ENCODE measurements at places on chromosomes 6 and 20.

GRCh38 chr6:67676892-67677291 is 958.2 kb upstream of the ADGRB3 start:
- no peak for DNase-seq

- DNase-seq, result no peak
Observed at GRCh38 chr6:1942834-1943233, 302.6 kb downstream of the GMDS start.

- no peak for DNase-seq
Observed at GRCh38 chr6:89059227-89059626, 21.3 kb upstream of the PNRC1 start.

GRCh38 chr20:20214757-20215275 is 153.1 kb upstream of the INSM1 start:
- no peak for DNase-seq

GRCh38 chr6:144762469-144762868 is 477.3 kb downstream of the UTRN start:
- DNase-seq, result no peak

- DNase-seq, result no peak
Observed at GRCh38 chr20:58660855-58661597, 9.9 kb downstream of the STX16 start.

DNA sequence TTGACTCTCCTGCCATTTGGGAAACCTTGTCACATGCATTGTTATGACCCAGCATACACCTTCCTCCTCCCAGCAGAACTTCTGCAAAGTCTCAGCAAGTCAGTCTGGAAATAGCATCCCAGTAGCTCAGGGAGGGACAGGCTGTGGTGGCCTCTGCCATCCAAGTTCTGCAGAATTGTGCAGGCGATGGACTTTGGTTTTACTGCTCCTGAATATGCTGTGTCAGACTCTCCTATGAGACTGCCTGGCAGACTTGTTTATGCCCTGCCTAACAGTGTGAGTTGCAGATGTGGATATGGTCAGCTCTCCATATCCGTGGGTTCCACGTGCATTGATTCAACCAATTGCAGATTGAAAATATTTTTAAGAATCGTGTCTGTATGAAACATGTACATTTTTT is 52.8 kb downstream of the SNRNP48 start:
- DNase-seq, result no peak

DNA sequence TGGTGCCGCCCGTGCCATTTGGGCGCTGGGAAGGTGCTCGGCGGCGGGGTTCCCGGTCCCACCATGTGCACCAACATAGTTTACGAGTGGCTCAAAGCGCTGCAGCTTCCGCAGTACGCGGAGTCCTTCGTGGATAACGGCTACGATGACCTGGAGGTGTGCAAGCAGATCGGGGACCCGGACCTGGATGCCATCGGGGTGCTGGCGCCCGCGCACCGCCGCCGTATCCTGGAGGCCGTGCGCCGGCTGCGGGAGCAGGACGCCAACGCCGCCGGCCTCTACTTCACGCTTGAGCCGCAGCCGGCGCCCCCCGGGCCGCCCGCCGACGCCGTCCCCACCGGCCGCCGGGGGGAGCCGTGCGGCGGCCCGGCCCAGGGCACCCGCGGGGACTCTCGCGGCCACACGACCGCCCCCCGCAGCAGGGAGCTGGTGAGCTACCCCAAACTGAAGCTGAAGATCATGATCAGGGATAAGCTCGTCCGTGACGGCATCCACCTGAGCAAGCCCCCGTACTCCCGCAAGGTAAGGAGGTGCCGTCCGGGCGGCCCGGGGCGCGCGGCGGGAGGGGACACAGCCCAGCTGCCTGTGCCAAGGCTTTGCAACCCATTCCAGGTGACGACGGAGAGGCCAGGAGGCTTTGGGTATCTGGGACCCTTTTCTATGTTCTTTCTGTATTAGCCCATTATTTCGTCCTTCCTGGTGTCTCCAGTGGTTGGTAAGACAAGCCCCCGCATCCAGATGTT is 547 bp downstream of the SAMD5 start:
- no peak for DNase-seq

- DNase-seq, result no peak
Observed at GRCh38 chr20:5596401-5597193, 153.6 kb upstream of the SHLD1 start.

DNA sequence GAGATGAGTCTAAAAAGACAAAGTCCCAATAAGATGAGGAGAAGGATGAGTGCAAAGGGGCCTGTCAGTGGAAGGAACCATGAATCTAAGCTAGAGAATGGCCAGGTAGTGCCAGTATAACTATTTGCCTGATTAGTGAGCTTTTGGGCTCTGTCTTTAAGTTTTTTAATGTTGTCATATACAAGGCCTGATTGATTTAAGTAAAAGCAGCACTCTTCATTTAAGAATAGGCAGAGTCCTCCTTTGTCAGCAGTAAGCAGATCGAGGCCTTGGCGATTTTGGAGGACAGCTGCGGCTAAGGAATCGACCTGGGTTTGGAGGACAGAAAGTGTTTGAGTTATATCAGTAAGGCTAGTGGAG is 753.4 kb upstream of the ADGRB3 start:
- no peak for DNase-seq

- DNase-seq, result no peak
Observed at GRCh38 chr6:89575562-89575960, 63.0 kb downstream of the LYRM2 start.

DNA sequence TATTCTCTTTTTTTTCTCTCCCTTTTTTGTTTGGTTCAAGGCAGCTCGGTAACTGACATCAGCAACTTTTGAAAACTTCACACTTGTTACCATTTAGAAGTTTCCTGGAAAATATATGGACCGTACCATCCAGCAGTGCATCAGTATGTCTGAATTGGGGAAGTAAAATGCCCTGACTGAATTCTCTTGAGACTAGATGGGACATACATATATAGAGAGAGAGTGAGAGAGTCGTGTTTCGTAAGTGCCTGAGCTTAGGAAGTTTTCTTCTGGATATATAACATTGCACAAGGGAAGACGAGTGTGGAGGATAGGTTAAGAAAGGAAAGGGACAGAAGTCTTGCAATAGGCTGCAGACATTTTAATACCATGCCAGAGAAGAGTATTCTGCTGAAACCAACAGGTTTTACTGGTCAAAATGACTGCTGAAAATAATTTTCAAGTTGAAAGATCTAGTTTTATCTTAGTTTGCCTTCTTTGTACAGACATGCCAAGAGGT is 10.6 kb downstream of the HEY2 start:
- no peak for DNase-seq

GRCh38 chr6:147891671-147892070 is 383.2 kb downstream of the SAMD5 start:
- DNase-seq, result no peak

DNA sequence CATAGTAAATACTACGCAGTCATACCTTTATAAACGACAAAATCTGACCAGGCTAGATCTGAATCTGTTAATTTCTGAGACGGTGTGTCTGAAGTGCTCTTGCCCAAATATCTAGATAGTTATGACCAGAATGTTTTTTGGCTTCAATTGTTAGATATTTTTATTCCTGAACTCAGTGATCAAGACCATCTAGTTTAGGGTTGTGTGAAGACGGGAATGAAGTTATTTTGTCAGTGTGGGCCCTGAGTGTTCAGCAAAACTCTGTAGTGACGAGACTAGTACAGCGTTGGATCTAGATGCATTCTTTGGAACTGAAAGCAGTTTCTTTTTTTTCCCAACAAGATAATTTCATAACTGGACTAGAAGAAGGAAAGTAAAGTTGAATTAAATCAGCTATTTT is 3.1 kb downstream of the STXBP5 start:
- DNase-seq, result no peak

GRCh38 chr20:50727792-50728485 is 3.4 kb upstream of the PARD6B start:
- no peak for DNase-seq

DNA sequence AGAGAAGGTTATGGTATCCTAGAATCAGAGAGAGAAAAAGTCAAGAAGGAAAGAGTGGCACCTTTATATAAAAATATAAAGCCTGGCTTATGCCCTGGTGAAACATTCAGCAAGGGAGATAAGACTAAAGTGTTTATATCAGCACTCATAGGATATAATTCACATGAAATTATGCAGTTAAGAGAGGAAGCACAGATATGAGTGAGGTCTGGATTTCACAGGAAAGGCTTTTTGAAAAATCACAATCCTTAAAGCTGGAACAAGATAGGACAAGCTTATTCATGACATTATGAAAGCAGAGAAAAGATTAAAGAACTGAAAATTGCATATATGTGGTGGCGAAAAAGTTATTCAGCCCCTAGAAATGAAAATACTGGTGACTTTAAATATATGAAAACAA is 181.2 kb upstream of the FLRT3 start:
- DNase-seq, result no peak

- DNase-seq, result no peak
Observed at GRCh38 chr6:41193884-41194283, 7.1 kb downstream of the TREML2 start.

DNA sequence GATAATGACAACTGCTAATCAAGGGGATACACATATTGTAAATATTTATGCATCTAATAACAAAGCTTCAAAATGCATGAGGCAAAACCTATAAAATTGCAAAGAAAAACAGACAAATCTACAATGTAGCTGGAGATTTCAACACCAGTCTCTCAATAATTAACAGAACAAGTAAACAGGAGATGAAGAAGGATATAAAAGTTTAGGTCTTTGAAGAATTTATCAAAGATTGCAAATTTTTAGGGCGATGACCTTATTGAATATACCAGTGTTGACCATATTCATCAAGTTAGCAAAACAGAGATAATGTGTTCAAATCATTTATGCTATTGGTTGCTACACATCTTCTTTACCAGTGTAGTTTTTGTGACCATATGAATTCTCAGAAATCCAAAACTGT is 237.8 kb upstream of the SGK1 start:
- no peak for DNase-seq

DNA sequence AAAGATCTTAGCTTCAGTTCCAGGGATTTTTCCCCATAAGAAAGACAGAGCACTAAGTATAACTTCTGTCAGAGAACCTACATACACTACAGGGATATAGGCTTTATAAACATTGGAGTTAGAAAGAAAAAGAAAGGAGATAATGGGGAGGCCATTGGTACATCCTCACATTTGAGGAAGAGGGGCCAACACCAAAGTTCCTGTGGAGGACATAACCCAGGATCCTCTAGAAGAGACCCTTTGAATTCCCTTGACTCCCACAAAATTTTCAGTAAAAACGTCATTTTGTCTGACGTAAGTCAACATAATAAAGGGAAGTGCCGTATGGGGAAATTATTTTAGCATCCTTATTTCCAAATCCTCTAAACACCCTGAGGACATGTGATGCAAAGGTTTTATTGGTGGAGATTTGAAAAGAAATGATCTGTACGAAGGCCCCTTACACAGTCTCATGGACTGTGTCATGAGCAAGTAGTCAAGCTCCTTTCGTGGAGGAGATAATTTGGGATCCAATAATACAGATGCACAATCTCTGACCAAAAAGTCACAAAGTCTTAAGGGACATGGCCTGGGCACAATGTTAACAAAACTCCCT is 33.2 kb downstream of the HLA-DRA start:
- no peak for DNase-seq

- no peak for DNase-seq
Observed at GRCh38 chr6:42335896-42336295, 115.8 kb downstream of the TRERF1 start.

DNA sequence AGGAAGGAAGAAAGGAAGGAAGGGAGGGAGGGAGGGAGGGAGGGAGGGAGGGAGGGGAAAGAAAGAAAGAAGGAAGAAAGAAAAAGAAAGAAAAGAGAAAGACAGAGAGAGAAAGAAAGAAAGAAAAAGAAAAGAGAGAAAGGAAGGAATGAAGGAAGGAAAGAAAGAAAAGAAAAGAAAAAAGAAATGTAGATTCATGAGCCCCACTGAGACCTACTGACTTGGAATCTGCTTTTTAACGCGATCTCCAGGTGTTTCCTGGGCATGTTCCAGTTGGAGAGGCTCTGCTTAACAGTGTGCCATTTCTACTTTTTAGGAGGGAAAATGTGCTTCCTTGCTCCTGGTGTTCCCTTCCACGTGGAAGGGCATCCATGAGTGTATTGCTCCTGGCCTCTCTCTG is 16.4 kb downstream of the DEFB132 start:
- no peak for DNase-seq

- DNase-seq, result no peak
Observed at GRCh38 chr6:135014353-135014832, 40.2 kb downstream of the HBS1L start.

GRCh38 chr6:35147026-35147425 is 5.9 kb upstream of the TCP11 start:
- DNase-seq, result no peak

GRCh38 chr6:34979218-34979617 is 90.2 kb downstream of the ANKS1A start:
- no peak for DNase-seq

DNA sequence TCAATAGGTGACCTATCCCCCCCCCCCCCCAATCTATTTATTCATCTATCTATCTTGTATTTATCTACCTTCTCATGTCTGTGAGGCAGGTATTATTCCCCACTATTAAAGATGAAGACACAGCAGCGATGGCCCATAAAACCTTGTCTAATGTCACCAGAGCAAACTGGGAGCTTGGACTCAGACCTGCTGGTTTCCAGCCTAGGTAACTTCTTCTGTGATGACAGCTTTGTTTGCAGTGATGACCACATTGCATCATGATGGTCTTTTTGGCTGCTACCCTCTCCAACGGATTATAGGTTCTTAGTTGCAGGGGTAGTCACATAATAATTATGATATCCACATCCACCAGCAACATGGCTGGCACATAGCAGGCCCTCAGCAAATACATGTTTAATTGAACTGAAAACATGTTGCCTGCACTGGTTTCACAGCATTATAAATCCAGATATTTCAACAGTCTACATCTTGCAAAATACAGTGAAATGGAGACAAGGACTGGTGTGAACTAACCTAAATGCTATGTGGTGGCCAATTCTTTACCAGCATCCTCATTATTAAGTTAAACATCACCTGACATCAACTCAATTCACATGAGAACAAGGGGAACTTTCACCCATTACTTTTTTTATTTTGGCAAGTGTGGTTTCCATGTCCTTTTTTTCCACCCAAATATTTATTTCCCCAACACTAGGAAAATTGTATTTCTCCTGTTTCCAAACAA is 712.5 kb upstream of the NRSN1 start:
- DNase-seq, result no peak

DNA sequence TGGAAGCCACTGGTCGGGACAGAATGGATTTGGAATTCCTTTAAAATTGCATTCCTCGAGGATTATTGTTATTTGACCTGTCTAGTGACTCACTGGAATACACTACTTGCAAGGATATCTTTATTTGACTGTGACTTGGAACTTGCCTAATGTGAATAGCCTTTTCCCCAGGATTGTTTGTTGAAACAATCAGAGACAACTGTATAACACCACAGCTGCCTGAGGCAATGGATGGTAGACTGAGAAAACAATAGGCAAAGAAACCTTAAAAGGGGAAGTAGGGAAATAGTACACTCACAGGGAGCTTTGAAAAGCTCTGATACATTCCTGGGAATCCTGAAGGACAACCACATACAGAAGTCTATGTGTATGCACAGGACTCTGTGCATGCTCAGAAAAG is 465.3 kb downstream of the BMP2 start:
- DNase-seq, result no peak

All from activated CD4-positive, alpha-beta T cell treated with anti-CD3 and anti-CD28 coated beads, Interleukin-2, amount 50 U/mL, for 24 hours (primary cell).